ENCODE measurements at places on chromosomes 3 and 15. TPM values are rescaled to one million over a fixed set of nuclear protein-coding genes. Genes with fewer than 3 reads are reported as not detected.

The ZNF860 gene
- 2.6 TPM for total RNA-seq

The NME9 gene
- 9.8 TPM for total RNA-seq

The PRR20G gene
- not detected for total RNA-seq

The SELENOS gene
- total RNA-seq = 41.7 TPM

The FANCD2OS gene
- not detected for total RNA-seq

The TM4SF18 gene
- total RNA-seq = 28.5 TPM

The HIGD2B gene
- not detected for total RNA-seq

The SNTN gene
- total RNA-seq = 51.0 TPM

Measured in lung (tissue), 17 donors.